ENCODE measurements at places on chromosomes 11 and 22.

- DNase-seq, result no peak
Observed at GRCh38 chr11:46445920-46446771, 54.6 kb upstream of the CHRM4 start.

DNA sequence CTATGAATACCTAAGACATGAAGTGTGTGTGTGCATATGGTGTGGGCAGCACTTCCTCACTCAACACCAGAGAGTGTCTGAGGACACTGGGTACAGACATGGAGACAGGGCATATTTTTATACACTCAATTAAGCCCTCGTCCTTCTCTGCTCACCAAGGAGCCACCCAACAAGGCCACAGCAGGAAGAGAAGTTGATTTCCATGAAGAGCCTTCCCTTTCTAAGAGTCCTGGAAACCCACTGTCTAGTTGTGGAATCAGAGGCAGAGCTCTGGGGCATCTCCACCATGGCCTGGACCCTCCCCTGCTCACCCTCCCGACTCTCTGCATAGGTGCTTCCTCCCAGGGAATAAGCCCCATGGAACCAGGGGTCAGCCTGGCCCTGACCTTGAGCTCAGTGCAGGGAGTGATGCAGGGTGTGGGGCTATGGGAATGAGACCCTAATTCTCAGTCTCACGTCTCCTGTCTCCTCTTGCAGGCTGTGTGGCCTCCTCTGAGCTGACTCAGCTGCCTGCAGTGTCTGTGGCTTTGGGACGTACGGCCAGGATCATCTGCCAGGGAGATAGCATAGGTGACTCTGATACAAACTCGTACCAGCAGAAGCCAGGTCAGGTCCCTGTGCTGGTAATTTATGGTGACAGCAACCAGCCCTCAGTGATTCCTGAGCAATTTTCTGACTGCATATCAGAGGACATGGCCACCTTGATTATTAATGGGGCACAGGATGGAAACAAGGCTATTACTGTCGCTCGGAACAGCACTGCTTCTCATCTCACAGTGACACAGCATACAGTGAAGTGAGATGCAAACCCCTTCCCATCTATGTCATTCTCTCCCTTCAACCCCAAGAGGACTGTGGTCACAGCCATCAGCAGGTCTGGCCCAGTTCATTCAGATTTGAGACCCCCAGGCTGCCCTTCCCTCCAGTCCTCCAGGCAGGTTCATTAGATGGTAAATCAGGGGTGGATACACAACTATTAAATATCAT is 14.6 kb upstream of the IGLL5 start:
- no peak for DNase-seq

DNA sequence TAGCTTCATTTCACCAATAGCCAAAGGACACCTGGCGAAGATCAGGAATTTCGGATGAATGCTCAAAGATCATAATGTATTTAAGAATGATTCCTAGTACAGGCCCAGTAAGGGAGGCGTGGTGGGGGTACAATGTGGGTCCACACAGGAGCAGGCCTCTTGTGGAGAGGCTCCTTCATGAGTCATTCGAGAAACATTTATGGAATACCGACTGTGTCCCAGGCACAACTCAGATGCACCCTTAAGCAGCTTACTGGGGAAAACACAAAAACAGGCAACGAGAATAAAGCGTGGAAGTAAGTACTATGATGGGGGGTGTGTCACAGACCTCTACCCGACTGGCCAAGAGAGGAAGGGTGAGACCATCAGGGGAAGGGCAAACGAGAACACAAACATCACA is 44.5 kb downstream of the SMCO4 start:
- DNase-seq, result no peak

DNA sequence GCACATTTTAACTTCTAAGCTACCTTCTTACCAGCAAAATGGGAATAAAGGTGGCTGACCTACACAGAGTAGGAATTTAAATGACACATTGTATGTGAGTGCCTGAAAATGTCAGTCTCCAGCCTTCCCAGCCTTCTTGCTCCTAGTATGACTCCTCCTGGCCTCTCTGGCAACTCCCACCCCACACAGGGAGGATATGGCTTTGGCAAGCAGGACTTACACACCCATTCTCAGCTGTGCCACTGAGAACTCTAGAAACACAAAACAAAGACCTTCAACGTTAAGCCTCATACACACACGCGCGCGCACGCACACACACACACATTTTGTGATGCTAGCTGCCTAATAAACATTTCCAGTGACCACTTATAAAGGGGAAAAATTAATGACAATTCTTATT is 65.8 kb downstream of the PACSIN2 start:
- no peak for DNase-seq

DNA sequence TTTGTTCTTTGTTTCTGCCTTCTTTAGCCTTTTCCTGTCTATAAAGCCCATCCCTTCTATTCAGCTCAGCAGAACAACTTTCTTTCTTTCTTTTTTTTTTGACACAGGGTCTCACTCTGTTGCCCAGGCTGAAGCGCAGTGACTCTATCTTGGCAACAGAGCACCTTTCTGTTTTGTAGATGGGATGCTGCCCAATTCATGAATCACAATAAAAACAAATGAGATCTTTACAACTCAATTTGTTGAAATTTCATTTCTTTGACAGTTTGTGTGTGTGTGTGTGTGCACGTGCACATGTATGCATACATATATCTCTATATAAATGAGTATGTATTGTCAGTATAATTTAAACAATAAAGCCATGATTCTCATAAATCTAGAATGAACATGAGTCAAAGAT is 25.5 kb downstream of the TSPAN18 start:
- no peak for DNase-seq

Data from activated CD4-positive, alpha-beta T cell treated with anti-CD3 and anti-CD28 coated beads for 48 hours (primary cell).